ENCODE measurements at places on chromosomes 5 and 9.

DNA sequence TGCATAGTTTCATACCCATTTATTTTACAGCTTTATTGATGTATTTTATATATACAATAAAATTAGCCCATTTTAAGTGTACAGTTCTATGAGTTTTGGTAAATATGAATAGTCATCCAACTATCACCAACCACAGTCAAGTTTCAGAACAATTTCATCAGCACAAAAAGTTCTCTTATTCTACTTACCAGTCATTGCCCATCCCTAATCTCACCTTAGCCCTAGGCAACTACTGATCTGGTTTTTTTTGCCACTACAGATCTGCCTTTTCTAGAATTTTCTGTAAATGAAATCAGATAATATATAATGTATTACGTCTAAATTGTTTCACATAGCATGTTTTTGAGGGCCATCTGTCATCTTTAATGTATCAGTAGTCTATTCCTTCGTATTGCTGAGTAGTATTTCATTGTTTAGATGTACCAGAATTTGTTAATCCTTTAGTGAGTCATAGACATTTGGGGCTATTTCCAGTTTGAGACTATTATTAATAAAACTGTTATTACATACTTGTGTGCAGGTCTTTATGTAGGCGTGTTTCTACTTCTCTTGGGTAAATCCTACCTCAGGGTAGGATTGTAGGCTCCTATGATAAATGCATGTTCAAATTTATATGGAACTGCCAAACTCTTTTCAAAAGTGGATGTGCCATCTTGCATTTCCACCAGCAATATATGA lies 198.5 kb upstream of the ADAMTSL1 start:
- DNase-seq = no peak

DNA sequence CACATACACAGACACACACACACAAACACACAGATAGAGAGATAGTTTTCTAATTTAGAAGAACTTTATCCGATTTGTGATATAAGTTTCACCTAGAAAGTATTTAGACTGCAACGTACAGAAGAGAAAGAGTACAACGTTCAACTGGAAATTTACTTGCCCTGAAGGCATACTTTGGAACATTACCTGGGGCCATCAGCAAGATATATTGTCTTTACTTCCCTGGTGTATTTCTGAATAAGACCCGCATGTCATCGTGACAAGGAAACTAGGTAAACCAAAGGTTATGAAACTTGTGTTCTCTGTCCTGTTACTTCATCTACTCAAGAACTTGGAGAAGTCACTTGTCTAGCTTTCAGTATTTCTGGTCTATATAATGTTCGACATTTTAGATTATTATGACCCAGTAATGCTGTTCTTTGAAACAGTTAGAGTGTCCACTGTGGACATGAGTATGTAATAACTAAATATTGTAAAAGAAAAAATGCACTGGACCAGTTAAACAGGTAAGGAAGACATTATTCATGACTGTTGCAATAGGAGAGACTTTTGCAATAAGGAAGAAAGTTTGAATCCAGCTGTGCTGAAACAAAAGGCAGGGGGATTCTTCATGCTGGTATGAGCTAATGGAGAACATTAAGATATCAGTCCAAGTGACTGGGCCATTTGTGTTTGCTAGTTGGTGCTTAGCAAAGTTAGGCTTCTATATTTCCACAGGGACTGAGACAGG lies 1791.1 kb downstream of the MAT2B start:
- DNase-seq = no peak

DNA sequence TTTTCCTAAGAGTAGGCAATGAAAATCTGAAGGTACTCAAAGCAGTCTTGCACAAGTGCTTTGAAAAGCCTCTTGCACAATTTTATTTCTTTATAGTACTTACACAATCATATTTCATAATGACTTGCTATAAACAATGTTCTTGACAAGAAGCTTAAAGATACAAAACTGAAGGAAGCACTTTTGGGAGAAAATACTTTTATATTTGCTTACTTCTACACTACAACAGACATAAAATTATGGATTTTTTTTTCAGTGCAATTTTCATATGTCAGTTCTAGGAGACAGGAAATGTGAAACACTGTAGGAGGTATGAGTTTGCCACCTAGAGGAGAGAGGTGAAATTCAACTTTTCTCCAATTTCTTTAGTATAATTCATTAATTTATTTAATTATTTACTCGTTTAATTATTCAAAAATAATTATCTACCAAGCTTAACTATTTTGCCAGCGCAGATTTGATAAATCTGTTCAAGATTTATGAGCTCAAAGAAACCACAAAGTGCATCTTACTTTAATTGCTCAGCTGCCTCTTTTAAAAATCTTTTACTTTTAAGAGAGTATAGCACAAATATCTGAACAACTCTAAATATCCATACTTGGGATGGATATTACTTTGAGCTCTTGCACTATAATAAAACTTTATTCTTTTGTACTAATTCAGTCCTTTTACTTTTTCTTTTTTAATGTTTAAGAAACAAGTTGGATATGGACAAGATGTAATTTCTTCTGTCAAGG lies 29.0 kb upstream of the CDKN2B start:
- no peak for DNase-seq

GRCh38 chr5:59185757-59186385 lies 603.0 kb downstream of the RAB3C start:
- no peak for DNase-seq

DNA sequence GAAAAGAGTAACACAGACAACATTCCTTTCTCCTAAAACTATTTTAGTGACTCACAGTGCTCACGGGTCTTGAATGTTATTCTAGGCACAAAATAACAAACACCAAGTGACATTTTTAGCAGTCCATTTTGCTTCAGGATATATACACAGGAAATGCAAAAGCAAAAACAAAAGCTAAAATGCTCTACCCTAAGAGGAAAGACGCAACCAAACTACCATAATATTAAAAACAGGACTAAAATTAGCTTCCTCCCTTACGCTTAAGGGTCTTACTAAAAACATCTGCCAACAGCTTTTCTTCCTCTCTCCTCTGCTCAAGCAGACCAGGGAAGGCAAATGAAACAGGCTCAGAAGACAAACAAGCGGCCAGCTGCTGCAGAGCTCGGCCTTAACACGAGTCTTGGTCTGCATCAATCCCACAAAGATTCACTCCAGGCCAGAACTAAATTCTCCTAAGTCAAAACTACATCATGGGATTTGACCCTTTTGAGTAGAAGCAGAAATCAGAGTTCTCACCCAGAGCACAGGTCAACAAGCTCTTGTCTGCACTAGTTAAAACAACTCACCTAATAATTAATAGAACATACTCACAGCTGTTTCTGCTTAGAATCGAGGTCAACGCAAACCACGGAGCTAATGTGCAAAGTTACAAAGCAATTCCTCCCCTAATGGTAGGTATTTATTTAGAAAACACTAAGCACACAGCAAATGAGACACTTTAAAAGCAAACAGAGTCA lies 62.3 kb downstream of the RAPGEF1 start:
- no peak for DNase-seq

DNA sequence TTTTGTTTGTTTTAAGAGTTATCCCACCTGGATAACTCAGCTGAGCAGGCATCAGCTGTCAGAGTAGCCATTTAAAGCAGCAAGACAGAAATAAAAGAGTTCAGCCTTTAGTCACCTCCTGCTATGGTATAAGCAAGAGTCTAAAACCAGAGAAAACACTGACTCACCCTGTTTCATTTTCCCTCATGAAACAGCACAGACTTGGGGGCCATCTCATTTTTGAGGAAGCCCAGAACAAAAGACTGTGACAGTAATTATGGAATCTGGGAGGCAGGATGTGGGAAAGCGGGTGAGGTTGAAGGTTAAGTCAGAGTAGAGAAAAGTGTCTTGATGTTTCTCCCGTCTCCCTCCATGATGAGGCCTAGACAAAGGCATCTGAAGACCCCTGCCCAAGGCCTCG lies 90.2 kb upstream of the FAM174A start:
- no peak for DNase-seq

DNA sequence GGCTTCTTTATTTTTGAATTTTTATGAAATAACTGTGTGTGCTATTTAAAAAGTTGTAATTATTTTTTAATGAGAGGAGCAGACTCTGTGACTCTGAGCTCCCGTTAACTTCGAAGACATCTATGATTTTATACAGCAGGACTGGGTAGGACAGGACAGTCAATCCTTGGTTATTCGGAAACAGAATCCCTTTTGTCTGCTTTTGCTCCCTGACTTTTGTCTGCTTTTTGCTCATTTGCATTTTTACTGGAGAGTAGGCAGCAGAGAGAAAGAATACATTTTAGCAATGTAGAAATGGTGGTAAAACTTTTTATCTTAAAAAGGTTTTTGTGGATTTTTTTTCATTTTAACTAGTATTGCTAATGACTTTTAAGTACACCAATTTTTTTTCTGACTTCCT lies 303.6 kb downstream of the ARHGAP26 start:
- no peak for DNase-seq

- DNase-seq = peak; percentile 31
These were observed 153.8 kb downstream of the C9orf50 start for GRCh38 chr9:129467004-129467588.

GRCh38 chr9:76657265-76657664 lies 107.0 kb upstream of the PCA3 start:
- no peak for DNase-seq

DNA sequence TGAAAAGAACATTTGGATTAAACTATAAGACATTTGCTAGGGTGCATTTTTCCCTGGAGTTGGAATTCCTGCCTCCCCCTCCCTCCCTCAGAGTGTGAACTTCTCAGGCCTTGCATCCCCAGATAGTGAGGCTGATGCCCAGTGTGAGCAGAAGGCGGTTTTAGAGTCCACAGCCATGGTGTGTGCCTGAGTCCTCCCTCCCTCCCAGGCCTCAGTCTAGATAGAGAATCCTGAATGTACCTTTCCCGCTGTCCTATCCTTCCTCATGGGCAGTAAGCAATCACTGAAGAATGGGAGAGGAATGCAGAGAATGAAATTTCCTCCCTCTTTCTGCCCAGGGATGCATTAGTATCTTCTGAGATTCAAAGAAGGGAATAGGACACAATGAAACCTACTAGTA lies 108.5 kb downstream of the RASGRF2 start:
- no peak for DNase-seq

DNA sequence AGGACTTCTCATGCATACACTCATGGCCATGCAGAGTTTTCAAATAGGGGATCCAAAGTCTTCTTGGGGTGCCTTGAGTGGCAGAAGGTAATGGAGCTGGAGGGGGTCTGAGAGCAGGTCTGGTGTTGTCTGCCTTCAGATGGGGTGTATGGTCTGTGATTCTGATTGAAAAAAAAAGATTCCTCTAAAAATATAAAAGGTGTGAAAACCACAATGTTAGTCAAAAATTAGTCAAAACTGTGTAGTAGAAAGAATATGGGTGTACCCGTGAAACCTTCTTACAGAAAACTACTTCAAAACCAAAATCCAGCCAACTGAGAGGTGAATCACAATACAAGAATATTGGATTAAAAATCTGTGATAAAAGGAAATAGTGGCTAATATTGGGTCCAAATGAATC lies 20.1 kb downstream of the DOCK2 start:
- DNase-seq = no peak

DNA sequence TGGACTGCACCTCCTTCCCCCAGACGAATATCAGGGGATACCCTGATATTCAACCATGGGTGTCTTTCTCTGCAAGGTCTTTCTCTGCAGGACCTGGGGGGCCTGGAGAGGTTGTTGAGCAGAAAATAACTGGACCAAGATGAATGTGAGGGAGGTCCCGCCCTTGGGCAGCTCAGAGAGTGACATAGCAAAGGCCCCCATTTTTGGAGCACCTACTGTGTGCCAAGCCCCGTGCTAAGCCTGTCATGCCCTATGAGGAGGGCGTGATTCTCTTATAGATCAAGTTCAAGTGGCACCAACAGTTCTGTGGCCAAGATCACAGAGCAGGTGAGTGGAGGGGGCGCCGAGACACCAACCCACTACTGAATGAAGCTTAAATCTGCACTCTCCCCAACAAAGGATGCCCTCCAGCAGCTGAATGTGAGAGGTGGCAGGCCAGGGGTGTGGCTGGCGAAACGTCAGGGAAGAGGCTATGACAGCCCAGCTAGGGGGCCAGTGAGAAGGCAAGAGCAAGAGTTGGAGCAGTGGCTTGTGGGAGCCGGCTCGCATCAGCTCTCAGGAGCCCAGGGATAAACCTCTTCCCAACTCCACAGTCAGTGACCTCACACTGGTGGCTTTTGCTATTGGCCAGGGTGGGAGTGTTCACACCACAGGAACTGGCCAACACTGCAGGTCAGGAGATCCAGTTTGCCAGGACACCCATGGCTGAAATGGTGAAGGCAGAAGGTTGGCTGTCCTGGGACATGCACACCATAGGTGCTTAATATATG lies 5.3 kb downstream of the SARDH start:
- DNase-seq = no peak

GRCh38 chr9:108696156-108696555 lies 159.6 kb downstream of the ACTL7B start:
- no peak for DNase-seq

DNA sequence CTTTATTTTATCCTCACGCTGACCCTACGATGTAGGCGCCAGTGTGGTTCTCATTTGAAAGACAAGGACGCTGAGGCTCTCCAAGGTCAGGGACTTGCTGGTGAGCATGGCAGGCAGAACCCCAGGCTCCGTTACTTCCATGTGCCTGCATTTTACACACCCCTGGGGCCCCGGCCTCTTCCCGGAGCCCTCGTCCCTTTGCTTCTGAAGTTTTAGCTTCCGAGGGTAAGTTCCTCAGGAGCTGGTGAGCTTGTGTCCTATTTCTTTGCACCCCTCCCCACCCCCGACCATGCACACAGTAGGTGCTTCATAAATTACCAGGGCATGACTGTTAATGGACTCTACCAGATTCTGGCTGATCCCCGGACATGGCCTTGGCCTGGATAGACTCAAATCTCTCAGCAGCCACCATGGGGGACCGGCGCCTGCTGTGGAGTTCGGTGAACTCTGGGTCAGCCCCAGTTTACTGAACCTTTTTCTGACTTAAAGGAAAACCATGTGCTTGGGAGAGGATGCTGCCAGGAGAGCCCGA lies 59.3 kb upstream of the RNU6ATAC start:
- DNase-seq = no peak

GRCh38 chr5:36397901-36398536 lies 96.3 kb upstream of the RANBP3L start:
- no peak for DNase-seq

- no peak for DNase-seq
These were observed 465.0 kb downstream of the AGTPBP1 start for GRCh38 chr9:85276741-85277140.

DNA sequence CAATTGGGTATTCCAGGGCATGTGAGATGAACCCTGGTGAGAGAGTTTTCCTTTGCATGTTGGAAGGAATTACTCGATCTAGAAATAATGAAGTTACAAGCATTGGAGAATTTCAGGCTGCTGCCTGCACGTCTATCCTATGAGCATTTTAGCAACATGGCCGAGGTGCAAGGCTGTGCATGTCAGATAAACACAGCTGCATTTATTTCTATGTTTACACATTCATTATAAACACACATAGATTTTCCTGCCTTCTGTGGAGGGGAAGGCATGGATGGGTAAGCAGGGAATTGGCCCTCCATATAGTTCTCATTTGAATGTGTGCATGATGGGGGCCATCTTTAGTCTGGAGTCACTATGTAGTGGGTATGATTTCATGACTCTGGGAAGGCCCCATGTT lies 42.3 kb downstream of the AOPEP start:
- no peak for DNase-seq

All from NCI-H510A (cell line).